ENCODE measurements at places on chromosomes 6 and 20.

DNA sequence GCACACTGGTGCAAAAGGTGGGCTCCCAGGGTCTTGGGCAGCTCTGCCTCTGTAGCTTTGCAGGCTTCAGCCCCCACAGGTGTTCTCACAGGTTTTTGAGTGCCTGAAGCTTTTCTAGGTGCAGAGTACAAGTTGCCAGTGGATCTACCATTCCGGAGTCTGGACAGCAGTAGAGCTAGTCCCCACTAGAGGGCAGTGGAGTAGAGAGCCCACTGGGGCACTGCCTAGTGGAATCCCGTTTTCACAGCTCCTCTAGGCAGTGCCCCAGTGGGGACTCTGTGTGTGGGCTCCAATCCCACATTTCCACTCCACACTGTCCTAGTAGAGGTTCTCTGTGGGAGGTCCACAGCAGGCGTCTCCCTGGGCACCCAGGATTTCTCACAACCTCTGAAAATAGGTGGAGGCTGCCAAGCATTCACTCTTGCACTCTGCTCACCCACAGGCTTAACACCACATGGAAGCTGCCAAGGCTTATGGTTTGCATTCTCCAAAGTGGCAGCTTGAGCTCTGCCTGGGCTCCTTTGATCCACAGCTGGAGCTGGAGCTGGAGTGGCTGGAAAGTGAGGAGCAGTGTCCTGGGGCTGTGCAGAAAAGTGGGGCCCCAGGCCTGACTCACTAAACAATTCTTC, 86.3 kb upstream of the PROKR2 start:
- DNase-seq, result peak; percentile 9

DNA sequence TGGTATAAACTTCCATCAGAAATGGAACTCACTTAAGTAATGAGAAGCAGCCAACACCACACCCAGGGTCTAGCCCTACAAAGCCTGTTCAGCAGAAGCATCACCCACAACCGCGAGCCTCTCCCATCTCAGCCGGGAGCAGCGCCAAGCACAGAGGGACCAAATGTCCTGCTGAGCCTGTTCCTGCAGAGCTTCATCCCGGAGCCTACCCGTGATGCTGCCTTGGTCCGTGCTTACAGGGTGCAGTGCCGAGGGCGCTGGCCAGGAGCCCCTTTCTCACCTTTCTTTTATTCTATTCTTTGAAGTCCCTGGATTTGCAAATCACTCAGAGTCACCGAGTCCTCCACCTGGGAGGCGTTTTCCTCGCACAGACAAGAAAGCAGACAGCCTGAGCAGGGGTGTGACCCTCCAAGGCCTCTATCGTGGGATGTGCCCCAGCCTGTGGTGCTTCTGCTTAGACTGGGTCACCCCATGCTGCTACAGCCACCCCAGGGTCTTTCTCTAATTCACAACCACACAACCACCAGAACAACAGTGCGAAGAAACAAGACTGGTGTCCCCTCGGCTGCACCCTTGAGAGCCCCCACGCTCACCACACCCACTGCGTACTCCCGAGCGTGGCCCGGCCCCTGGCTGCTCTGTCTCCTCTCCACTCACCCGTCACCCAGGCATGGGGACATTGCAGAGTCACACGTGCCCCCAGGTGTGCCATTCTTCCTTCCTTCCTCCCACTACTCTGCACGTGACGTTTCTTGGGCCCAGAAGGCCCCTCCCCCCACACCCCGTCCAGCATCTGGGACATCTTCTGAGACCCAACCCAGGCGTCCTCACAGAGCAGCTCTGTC, 92.2 kb upstream of the MPC1 start:
- no peak for DNase-seq

GRCh38 chr6:129749749-129750120, 39.8 kb upstream of the ARHGAP18 start:
- no peak for DNase-seq

DNA sequence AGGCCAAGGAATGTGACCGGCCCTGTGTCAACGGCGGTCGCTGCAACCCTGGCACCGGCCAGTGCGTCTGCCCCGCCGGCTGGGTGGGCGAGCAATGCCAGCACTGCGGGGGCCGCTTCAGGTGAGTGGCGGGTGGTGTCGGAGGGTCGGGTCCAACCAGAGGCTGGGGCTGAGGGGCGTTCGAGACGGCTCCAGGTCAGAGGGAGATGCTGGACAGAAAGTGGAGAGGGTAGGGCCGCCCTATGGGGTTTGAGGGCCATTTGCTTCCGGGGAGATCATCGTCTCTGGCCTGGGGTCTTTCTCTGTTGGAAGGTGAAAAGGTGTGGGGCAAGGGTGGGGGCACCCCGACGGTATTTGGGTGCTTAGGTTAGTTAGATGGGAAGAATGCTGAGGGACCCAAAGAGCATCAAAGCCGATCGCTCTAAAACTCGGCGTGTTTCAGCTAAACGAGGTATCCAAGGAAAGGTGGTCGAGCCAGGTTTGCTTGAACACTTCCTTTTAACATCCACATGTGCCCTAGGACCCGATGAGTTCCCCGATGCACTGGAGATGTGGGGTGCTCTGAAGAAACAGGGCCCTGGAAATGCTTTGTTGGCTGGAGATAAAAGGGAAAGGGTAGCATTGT, 691 bp downstream of the ATRN start:
- DNase-seq, result peak; percentile 32

DNA sequence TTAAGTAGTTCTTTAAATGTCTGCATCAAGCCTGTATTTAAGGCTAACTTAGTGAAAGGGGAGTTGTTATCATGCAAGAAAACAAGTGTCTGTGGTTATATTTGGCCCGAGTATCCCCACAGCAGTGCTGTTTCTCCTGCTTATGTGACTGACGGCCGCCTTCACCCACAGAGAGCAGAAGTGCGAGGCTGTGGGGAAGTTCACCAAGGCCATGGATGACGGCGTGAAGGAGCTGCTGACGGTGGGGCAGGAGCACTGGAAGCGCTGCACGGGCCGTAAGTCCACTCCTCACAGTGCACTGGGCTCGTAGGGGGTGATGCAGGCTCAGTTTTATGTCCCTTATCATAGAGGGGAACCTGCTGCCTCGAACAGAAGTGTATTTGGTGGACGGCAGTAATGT, 53.2 kb upstream of the SYNJ2 start:
- no peak for DNase-seq

DNA sequence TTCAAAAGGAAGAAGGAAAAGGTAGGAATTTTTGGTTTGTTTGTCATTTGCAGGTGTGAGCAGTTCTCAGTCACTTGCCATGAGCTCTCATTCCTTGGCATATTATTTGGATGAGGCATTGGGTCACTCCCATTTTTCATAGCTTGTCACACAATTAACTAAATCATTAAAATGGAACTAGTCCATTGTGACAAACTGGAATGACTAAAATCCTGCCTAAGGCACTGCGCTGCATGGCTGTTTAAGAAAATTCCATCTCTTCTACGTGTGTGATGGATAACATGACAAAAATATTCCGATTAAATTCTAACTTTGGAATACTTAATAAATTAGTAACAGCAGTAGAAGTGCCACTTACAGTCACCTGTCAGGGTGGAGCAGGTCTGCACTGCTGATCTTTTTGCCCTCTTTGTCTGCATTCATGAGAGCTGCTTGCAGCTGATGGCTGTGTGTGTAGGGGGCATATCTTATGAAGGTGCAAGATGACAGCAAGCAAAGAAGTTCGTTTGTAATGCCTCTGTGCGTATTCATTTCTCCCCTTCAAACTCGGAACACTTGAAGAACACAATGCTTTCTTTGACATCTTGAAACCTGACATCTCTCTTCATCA, 1292.6 kb upstream of the MAP3K7 start:
- no peak for DNase-seq

DNA sequence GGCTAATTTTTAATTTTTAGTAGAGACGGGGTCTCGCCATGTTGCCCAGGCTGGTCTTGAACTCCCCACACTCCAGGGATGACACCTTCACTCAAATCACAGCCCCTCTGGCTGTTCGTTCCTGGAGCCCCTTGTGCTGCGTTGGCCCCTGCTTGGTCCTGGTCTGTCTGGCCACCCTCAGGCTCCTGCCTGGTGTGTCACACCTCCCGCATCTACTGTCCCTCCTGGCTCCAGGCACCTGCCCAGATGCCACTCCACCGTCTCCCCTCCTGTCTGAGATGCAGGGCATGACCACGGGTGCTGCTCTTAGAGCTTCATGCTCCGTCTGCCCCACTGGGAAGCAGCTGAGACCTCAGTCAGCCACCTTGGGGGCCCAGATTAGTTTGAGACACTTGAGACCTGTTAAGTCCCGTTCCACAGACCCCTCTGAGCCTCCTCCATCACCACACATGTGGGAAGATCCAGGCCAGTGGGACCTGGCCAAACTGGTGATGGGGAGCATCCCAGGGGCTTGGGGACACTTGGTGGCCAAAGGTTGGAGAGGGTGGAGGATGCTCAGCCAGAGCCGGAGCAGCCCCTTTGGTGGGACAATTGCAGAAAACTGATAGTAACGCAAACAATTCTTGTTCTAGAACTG, 21.9 kb upstream of the NPBWR2 start:
- no peak for DNase-seq

DNA sequence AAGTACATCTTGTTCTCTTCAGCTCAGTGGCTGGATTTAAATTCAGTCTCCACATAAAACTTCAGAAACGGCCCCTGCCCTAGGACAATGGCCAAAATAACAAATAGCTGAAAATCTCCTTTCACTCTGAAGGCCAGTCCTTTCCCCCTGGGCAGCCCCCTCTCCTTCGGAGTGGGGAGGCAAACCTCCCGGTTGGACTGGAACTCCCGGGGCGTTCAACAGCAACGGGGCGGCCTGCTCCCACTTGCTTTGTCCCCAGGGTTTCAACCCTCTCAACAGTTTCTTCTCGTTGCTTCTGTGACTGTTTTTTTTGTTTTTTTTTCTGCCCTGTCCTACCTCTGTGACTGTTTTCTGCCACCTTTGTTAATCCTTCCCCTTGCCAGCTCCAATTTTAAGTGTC, 102.6 kb upstream of the DUSP22 start:
- DNase-seq, result no peak

DNA sequence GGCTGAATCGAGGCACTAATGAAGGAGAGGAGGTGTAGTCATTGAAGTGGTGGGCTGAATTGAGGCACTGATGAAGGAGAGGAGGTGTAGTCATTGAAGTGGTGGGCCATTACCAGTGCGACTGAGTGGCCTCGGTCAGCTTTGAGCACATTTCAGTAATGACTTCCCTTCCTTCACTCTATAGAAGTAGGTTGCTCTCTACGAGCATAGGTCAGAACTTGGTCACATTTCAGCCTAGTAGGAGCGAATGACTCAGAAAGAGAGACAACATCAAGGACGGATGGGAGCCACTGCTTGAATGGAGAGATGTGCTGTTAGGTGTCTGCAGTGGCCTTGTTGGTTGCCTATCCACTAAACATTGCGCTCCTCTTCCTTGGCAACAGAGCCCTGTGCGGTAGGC, 39.5 kb downstream of the ZDHHC14 start:
- DNase-seq, result no peak

GRCh38 chr20:35284267-35284991, at the start of gene EIF6:
TSS of gene EIF6 (minus strand) at chr20:35284772. CDS start at chr20:35284487, 285 bp downstream.
- DNase-seq, result peak; percentile 94

- no peak for DNase-seq
Measured at GRCh38 chr6:164085091-164086075, 670.9 kb downstream of the QKI start.

DNA sequence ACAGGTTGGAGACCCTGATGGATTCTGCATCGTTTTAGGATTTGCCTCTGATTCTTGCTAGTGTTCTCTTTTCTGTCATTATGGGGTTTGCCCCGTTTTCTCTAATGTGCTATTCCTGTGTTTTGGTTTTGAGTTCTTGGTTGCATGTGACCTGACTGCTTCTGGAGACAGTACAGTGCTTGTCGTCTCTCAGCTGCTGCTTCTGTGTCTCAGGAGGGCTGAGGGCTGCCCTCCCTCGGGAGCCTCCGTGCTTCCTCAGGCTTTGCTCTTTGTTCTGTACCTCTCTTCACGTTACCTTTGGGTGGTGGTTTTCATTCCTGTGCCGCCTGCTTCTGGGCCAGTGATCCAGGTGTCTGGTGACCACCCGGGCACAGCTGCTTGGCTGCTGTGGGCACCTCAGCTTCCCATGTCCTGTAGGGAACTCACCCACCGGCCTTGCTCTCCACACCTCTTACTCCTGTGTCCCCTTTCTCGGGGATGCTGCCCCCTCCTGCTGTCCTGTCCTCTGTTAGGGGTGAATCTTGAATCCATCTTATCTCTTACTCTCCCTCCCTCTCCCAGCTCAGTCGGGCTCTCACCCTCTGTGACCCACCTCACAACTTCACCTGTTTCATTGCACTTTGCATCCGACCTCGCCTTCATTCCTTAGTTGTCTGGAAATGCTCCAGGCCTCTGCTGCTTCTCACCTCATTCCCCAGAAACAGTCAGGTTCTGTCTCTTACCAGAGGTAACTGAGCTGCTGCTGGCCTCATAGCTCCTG, 33.2 kb downstream of the PANK2 start:
- no peak for DNase-seq

DNA sequence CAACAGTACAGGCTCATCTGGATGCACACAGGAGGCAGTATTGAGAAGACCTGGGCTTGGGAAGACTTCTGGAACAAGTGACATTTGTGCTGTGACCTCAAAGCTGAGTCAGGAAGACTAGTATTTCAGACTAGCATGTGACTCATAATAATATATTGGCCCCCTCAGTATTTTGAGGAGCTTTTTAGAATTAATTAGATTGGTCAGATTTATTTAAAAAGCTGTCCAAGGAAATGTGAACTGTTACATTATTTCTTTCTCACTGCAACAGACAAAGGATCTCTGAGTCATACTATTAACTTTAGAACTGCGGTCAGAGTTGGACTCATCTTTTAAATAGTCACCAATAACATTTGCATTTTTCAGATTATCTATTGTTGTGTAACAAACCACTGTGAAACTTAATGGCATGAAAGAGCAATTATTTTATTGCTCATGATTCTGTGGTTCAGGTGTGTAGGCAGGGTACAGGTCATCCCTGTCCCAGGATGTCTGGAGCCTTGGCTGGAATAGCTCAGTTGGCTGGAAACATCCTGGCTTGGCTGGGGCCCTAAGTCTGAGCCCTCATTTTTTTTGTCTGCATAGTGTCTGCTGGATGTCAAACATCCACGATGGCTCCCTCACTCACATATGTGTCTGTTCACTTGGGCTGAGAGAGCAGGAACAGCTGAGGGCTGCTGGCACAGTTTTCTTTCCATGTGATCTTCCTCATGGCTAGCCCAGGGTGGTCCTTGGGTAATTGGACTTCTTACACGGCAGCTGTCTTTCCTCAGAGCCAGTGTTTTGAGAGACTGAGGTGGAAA, 46.9 kb downstream of the MAP3K4 start:
- no peak for DNase-seq

- DNase-seq, result no peak
Measured at GRCh38 chr20:51029963-51030920, 7.3 kb upstream of the KCNG1 start.

Data from GM12891 (cell line).